Stimulated activated naive CD4-positive, alpha-beta T cell (primary cell): ENCODE measurements at places on chromosomes 12 and 14.

GRCh38 chr12:13595536-13596443 is 385.6 kb downstream of the GRIN2B start:
- no peak for DNase-seq

DNA sequence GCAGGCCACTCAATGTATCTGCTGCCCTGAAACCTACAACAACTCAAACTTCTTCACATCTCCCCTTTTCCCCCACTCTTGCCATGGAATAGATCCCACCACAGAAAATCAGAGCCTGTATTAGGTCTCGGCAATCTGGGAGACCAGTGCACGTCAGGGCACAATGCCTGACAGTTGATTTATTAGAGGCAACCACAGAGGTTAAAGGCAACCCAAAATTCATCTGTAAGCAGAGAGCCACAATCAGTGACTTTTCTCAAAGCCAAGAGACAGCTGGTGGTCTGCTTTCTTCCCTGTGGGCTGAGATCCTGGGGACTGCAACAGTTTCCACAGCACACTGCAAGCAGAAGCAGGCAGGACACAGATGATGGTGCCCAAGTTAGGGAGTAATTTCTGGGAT is 169.0 kb upstream of the NTF3 start:
- no peak for DNase-seq

- no peak for DNase-seq
Measured at GRCh38 chr12:108337235-108338223, 1.6 kb downstream of the CMKLR1 start.

- DNase-seq, result no peak
Measured at GRCh38 chr14:98906123-98906995, 365.6 kb downstream of the BCL11B start.

- peak; percentile 14 for DNase-seq
Measured at GRCh38 chr12:9796346-9796745, 30.9 kb upstream of the KLRF1 start.

DNA sequence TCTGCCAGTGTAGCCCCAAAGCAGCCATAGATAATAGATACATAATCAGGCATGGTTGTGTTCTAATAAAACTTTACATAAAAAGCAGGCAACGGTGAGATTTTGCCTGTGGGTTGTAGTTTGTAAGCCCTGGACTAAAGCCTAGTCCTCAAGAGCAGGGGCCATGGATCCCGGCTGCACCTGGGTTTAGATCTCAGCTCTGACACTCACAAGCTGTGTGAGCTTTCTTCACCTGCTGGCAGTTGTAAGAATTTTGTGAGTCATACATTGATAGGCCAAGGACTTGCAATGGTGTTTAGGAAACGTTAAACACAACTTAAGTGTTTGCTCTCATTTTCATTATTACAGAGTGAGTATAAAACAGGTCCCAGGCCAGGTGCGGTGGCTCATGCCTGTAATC is 395.8 kb upstream of the TBX3 start:
- DNase-seq, result no peak

DNA sequence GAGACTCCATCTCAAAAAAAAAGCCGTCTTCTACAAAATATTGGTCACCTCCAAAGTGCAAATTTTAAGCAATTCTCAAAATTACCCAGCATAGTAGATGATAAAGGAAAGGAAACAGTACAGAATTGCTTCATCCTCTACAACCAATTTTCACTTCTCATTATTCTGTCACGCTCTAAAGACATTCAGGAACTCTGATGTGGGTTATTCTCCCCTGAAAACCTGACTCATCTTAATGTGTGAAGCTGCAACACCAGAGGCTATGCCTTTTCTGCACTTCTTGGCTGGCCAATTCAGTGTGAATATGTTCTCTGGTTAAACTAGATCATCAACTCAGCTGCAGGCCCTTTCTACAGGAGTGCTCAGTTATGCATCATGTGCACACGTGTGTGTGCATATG is 11.0 kb downstream of the PTGER2 start:
- no peak for DNase-seq

DNA sequence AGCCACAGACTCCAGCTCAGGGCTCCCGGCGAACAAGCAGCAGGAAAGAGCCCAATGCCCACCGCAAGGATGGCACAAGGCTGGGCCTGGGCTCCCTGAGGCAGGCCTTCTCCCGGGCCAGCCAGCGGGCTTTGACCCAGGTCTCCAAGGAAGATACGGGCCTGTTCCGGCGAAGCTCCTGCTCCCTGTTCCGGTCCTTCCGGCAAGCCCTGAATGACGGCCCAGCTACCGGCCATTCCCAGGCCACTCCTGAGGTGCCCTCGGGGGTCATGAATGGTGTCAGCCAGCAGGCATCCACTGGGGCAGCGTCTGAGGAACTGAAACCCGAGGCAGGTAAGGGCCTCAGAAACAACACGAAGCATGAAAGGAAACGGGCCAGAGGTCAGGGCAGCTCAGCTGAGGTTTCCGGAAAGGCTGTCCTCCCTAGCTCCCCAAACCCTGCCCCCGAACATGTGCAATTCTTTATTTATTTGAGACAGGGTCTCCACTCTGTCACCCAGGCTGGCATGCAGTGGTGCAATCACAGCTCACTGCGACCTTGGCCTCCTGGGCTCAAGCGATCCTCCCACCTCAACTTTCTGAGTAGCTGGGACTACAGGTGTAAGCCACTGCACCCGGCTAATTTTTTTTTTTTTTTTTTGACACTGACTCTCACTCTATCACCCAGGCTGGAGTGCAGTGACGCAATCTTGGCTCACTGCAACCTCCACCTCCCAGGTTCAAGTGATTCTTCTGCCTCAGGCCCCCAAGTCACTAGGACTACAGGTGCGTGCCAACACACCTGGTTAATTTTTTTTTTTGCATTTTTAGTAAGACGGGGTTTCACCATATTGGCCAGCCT is 6.0 kb downstream of the EXOC3L4 start:
- no peak for DNase-seq

DNA sequence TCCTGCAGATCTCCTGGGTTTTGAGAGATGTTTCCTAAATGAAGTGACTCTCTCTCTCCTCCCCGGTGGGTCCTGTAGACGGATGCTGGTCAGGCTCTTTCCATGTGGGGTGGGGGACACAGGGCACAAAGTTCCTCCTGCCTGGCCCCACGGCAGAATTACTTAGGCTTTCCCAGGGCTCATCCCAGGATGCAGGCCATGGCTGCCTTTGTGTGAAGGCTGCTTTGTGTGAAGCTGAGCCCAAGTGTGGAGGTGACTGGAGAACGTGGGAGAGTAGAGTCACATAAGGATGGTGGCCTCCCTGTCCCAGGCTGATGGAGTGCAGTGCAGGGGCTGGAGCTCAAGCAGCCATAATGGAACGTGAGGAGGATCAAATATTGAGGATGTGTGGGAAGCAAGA is 200.2 kb downstream of the ADGRD1 start:
- no peak for DNase-seq

GRCh38 chr12:77723308-77723707 is 107.4 kb upstream of the NAV3 start:
- DNase-seq, result no peak

DNA sequence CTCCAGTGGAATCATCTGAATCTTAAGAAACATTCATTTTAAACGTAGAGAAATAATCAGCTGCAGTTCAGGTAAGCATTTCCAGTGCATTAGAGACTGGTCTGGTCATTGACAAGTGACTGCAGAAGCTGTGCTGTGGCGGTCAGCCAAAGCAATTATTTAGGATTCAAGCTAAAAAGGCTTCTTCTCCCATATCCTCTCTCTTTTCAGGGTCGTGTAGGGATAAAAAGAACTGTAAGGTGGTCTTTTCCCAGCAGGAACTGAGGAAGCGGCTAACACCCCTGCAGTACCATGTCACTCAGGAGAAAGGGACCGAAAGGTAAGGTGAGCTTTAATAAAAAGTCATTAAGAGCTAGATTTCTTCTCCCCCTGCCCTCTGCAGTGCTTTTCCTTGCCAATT is 48.1 kb downstream of the MSRB3 start:
- DNase-seq, result no peak

GRCh38 chr12:58720421-58720820 is 199.9 kb downstream of the LRIG3 start:
- DNase-seq, result no peak

DNA sequence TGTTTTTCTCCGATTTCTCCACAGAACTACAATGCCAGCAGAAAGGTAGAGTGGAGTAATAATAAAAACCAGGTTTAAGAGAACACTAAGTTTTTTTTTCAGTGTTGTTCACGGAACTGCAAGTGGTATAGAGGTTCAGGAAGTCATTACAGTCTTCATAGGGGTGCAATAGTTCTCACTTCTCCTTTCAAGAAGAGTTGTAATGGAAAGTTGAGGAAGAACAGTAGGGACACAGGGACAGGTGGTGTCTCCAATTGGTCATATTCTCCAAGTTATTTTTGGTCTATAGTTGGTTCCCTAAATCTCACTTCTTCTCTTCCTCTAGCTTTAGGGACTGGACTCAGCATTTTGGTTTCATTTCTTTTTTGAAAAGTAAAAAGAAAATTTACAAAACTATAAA is 894.0 kb downstream of the NRXN3 start:
- no peak for DNase-seq
